NCI-H2081 treated with DMSO at 0.1 percent for 48 hours (cell line): ENCODE measurements at places on chromosomes 12 and 14.

DNA sequence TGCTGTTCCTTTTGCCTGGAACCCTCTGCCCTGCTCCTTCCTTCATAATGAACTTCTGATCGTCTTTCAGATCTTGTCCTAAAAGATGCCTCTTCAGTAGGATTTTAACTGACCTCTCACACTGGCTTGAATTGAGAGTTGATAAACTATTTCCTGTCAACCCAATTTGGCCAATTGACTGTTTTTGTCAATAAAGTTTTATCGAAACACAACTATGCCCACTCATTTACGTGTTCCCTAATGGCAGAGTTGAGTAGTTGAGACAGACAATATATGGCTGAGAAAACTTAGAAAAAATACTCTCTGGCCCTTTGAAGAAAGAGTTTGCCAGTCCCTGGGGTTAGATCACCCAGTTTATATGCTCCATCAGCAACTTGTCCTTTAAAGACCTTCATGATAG, 171.7 kb upstream of the TBX3 start:
- DNase-seq, result no peak

- no peak for DNase-seq
Measured at GRCh38 chr12:131941987-131942341, 7.8 kb upstream of the EP400 start.

GRCh38 chr12:57063991-57064685, 14.2 kb upstream of the MYO1A start:
- no peak for DNase-seq

DNA sequence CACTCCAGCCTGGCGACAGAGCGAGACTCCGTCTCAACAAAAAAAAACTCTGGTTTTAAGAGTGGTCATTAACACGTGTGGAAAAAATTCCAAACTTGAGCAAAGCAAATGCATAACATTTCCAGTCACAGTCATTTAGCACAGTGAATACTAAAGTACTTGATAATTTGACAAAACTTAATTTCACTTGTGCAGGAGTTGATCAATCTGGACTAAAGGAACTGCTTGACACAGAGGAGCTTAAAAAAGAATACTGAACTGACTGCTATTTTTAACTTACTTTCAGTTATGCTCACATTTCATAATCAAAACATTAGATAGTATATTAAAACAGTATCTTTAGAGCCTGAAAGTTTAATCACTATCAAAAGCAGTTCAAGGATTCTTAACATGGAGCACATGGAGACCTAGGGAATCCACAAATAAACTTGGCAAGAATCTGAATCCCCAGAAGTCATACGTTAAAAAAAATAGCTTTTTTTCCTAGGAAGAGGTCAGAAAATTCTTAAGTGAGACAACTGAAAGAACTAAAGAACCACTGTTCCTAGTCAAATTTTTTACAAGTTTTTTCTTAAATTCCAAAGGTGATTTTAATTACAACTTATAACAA, 7.4 kb downstream of the UBE2N start:
- no peak for DNase-seq

- no peak for DNase-seq
Measured at GRCh38 chr12:123938679-123939480, 33.8 kb downstream of the CCDC92 start.

GRCh38 chr12:112734859-112735695, 56.5 kb upstream of the RPH3A start:
- DNase-seq, result no peak
